GM10248 (cell line): ENCODE measurements at places on chromosomes 16 and 17.

GRCh38 chr17:65776890-65777289 is 215.4 kb upstream of the AXIN2 start:
- DNase-seq = no peak

GRCh38 chr16:81928271-81928918 is 82.9 kb downstream of the SDR42E1 start:
- no peak for DNase-seq

- DNase-seq = no peak
Measured at GRCh38 chr16:87412996-87413421, 20.9 kb downstream of the MAP1LC3B start.

DNA sequence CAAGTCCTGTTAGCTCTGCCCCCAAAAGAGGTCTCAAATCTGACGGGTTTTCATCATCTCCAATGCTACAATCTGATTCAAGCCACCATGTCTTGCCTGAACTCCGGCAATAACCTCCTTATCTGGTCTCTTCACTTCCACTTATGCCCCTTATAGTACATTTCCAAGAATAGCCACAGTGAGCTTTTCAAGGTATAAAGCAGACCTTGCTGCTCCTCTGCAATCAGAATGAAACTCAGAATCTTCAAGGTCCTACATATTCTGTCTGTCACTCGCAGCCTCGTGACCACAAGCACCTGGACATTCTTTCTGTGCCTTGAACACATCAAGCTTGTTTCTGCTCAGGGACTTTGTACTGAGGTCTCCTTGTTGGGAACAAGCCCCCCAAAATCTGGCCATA is 84.7 kb downstream of the YPEL2 start:
- no peak for DNase-seq

GRCh38 chr17:29623283-29623647 is 553 bp upstream of the CORO6 start:
- DNase-seq = no peak

DNA sequence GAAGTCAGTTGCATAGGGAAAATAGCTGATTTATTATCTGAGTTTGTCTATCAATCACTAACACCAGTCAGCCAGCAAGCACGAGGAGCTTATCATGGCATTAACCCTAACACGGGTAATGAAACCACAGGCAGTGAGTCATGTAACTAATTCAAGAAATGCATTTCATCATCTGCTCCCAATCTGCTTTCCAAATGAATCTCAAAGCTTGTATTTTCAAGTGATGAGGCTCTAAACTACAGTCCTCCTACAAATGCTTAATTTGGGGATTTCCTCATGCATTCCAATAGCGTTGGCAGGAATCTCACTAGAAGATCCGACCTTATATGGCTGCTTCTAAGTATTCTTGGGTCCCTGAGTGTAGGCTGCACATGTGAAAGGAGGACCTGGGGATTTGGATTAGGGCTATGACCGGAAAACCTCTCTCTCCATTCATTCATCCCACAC is 118.4 kb upstream of the HSBP1 start:
- peak; percentile 18 for DNase-seq

- DNase-seq = no peak
Measured at GRCh38 chr16:55632259-55632658, 23.5 kb upstream of the SLC6A2 start.

DNA sequence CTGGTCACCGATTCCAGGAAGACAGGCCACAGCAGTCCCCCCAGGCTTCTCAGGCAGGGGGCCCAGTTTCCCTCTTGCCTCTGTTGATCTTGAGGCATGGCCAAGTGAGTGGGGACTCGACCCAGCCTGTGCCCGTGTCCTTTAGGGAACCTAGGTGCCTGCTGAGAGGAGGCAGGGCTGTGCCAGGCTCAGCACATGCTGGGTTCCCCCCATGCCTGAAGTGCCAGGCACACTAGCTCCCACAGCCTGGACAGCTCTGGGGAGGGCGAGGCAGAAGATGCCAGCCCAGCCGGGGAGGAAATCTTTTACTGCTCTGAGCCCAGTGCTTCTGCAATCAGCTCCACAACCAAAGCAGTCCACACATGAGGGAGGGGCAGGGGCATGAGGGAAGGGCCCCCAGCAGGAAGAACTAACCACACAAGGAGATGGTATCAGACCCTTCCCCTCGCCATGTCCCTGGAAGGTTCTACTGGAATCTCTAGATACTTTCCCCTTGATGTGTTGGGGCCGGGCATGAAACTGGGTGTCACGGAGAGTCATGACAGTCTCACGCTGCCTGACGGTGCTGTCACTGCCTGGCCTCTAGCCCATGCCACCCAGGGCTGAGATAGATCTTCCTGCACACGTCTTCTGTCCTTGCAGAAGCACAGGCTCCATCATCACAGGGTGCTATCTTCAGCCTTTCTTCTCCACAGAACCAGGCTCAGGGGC is 25.5 kb downstream of the MYO18A start:
- DNase-seq = no peak

GRCh38 chr17:49210158-49211029 is at the start of the genes ABI3 and GNGT2:
Gene ABI3 (plus strand): TSS chr17:49210707. CDS start chr17:49210725, 18 bp downstream.
Gene GNGT2 (minus strand): TSS chr17:49210574. CDS start chr17:49207422, 3,152 bp downstream.
- DNase-seq = peak; percentile 93

- DNase-seq = no peak
Measured at GRCh38 chr16:74842413-74842812, 67.8 kb upstream of the FA2H start.

GRCh38 chr16:12941896-12942295 is 40.5 kb downstream of the SHISA9 start:
- no peak for DNase-seq

DNA sequence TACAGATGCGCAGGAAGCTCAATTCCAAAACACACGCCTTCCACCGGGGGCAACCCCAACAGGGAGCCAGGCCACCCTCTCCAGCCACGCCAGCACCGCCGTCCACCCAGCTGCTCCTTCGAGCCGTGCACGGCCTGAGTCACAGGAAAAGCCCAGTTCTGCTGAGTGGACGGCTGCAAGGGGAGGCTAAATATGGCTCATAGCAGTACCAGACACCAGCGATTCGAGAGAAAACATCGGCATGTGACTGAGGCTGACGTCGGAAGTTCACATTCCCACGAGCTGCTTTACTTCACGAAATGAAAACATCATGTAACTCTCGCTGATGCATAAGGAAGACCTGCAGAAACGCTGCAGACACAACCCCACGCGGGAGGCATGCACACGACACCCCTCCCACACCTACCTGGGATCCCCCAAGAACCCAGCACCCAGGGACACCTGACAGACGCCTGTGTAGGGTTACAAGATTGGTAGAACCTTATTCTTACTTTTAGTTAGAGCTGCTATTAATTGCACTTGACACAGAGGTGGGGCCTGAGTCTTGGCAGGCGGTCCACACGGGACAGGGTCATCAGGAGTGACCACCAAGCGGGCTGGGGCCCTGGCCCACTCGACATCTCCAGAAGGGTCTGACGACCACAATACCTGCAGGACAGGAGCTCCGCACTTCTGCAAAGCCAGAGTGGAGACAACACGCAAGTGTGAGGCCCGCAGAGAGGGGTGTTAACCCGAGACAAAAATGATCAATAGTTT is 116.8 kb downstream of the ANKRD11 start:
- DNase-seq = no peak

DNA sequence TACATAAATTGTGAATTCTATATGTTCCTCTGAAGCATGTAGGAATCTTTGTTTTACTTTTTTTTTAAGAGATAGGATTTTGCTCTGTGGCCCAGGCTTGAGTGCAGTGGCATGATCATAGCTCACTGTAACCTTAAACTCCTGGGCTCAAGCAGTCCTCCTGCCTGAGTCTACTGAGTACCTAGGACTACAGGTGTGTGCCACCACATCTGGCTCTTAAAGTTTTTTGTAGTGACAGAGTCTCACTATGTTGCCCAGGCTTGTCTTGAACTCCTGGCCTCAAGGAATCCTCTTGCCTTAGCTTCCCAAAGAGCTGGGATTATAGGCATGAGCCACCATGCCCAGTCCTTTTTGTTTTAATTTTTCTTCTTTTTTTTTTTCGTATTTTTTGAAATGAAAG is 25.3 kb downstream of the IKZF3 start:
- DNase-seq = no peak

DNA sequence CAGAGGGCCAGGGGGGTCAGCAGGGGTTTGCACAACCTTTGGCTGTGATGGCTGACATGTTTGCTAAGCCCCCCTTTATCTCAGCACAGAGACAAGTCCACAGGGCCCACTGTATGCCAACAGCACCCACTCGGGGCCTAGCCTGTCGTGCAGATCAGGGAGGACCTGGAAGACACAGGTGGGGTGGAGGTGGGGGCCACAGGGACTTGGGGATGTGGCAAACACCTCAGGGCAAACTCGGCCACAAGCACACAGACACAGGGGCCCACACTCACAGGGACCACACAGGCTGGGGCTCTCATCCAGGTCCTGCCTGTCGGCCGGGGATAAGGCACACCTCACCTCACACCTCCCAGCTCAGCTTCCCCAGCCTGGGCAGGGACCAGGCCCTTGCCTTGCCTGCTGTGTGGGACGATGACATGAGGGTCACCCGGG is 87.9 kb downstream of the C16orf78 start:
- DNase-seq = no peak

DNA sequence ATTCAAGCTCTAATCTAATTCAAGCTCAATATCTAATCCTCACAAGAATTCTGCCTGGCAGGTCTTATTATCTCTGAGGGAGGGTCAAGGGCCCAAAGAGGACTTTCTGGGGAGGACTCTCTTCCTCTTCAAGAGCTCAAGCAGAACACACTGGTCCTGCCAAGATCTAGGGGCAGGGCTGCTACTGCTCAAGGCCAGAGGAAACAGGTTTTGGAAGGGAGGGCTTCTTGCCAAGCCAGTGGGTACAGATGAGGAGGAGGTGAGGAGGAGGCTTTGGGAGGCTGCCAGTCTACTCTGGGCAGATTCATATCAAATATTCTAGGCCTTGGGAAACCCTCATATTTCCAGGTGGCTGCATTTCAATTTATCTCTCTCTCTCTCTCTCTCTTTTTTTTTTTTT is 51.8 kb upstream of the IL34 start:
- DNase-seq = no peak

DNA sequence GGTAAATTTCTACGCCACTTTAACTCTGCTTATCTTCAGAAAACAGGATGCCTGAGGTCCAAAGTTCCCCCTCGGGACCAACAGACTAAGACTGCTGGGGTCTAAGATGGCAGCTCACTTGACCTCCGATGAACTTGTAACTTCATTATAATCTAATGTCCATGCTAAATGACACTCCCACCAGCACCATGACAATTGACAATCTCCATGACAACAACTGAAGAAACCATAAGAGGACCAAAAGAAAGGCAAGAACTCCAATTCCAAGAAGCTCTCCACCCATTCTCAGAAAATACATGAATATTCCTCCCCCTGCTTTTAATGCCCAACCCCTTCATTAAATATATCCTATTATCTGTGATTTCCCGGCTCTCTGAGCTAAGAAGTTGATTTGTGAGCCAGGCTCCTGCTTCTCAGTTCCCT is 7.5 kb downstream of the CCL4 start:
- no peak for DNase-seq

- no peak for DNase-seq
Measured at GRCh38 chr16:85381738-85382592, 231.2 kb upstream of the GSE1 start.

DNA sequence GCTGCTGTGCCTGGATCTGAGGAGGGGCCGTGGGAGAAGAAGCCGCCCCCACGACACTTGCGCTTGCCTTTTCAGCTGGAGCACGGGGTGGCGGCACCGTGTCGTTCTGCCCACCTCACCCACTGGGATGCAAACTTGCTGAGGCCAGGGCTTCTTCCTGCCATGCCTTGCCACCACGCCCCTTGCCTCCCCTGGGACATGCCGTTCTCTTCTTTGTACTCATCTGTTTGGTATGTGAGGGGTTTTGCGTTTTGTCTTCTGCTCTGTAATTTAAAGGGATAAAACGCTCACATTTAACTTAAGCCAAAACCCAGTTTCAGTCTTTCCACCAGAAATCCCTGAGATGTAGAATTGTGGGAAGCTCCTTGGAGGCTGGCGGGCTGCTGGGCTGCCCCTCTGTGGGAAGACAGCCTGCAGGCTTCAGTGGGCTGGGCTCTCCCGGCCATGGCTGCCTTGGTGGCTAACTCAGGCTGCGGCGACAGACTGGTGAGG is 180.2 kb downstream of the RPTOR start:
- no peak for DNase-seq

DNA sequence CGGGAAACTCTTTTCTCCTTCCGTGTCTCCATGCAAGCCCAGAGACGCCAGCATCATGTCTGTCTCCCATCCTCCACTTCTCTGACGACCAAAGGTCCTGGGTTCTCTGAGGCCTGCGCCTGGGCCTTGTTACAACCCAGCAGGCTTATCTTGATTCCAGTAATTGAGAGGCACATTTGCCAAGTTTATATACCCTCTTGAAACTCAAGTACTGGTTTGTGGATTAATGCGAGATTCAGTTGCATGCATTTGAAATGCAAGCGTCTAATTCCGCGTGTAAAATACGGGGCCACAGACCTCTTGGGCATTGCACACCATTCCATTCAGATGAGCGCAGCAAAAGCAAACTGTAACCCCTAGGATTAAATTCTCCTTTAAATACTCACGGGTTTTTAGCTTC is 28.7 kb upstream of the CRISPLD2 start:
- no peak for DNase-seq

DNA sequence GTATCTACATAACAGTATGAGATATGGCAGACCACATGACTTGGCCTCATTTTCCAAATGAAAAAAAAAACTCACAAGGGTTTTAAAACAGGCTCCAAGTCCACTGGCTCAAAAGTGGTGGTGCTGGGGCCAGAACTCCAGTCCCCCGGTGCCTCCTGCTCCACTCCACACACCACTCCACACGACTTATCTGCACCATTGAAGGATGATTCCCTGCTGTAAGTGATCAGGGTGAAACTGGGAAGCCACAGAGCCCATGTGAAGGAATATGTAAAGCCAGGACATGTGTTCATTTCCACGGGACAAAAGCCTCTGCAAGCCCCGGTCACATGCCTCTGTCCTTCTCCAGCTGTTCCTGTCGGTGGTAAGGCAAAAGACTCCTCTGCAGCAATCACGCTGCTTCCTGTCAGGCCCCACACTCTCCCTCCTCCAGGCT is 97.2 kb downstream of the ZNF18 start:
- no peak for DNase-seq

DNA sequence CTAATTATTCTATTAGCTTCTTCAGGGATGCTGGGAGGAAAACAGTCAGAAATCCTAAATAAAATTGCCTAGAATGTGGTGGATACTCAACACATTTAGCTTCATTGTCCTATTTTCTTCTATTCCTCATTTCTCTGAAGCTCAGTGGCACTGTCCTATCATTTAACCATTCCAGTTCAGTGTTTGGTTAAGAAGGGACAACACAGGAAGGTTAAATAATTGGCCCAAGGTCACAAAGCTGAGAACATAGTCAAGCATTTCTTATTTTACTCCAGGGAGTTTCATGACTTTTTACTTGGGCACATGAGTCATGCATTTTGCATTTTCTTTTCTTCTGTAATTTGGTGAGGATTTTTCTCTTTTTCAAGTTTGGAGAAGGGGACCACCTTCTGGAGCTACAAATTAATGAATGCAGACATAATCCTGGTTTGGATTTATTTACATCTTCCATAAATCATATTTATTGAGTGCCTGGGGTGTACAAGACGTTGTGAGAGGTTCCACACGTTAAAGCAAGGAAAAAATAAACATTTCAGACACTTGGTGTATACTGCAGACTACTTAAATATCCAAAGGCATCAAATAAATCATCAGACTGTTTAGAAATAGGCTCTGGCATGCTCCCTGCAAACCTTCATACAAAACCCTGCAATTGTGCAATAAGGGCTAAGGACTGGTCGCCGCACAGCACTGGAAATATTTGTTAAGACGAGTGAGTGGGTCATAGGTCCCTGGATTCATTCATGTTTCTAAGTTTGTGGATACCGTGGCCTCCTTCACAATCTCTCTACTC is 263.9 kb downstream of the MAF start:
- DNase-seq = no peak
